Kidney epithelial cell (primary cell): ENCODE measurements at places on chromosomes 2 and 18.
A peak's percentile ranks its signal among the peaks of the same experiment; 100 is the strongest.

DNA sequence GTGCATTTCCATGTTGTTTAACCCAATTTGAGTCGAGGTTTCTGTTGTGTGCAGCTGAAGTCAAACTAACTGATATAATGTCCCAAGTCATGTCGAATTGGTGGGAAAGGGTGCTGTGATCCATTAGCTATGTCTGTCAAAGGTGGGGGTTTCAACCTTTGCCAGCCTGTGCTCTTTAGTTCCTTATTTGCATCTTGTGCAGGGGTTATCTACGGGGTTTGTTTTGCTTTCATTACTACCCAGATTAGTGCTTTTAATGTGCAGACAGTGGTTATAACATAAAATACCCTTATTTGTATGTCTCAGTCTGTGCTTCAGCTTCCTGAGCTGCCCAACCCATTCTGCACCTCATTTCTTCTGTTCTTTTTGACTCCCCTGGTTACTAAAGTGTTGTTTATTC lies 271.9 kb upstream of the CXCR4 start:
- DNase-seq: no peak

DNA sequence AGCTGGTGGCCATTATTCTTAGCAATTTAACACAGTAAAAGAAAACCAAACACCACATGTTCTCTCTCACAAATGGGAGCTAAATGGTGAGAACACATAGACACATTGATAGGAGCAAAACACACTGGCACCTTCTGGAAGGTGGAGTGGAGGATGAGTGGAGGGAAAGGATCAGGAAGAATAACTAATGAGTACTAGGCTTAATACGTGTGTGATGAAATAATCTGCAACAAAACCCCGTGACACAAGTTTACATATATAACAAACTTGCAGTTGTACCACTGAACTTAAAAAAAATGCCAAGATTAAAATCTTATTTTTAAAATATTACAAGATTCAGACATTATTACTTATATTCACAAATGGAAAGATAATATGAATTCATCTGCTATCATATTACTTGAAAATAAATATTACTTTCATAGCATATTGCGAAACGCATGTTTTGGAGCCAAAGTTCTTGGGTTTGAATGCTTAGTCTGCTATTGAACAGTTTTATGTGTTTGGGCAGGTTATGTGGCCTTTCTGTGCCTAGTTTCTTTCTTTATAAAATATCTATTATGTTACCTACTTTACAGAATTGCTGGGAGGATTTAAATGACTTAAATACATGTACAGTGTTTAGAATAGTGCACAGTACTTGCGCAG lies 20.5 kb downstream of the ANKRD62 start:
- no peak for DNase-seq

DNA sequence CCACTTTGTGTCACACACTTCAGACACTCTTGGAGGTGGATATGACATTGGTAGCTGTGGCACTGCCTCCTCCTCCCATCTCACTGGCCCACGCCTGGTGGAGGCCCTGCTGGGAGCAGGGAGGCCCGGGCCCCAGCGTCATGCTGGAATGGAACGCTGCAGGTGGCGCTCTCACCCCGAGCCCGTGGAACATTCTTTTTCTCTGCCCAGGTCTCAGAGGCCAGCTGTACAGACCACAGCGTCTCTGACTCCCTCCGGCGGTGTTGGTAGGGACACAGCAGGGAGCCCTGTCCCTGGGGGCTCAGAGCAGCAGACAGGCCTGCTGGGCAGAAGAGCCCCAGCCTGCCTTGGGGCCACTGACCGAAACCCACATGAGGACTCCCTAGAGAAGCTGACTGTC lies 218.1 kb downstream of the TWIST2 start:
- no peak for DNase-seq

- DNase-seq: no peak
Measured at GRCh38 chr2:28624793-28625701, 126.6 kb upstream of the PPP1CB start.

DNA sequence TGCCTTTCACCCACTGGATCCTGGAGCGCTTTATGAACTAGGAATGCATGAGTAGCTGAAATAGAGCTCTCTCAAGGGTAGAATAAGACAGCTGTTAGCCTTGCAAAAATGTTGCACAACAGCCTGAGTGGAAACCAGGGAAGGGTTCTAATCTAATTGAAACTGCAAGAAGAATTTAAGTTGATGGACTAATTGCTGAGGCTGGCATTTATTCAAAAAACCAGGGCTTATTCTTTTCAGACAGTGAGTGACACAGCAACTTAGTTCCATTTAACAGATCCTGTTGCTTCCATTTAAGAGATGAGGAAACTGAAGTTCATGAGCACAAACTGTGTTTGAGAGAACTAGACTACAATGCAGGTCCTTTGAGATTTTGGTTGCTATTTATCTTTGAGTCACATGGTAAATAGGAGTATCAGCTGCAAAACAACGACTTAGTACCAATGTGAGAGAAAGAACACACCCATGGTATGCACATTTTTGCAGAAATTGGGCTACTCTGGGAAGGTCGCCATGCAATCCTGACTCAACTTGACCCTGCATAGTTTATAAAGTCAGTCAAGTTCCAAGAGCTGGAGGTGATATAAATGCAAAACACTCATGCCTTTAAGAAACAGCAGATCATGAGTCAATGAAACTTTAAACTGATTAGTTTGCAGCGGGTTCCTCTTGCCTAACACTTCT lies 76.4 kb upstream of the PARD3B start:
- peak; percentile 25 for DNase-seq

- DNase-seq: no peak
Measured at GRCh38 chr2:28420722-28421121, 28.1 kb downstream of the FOSL2 start.

- DNase-seq: no peak
Measured at GRCh38 chr18:76486574-76486973, 8.5 kb downstream of the ZNF516 start.

DNA sequence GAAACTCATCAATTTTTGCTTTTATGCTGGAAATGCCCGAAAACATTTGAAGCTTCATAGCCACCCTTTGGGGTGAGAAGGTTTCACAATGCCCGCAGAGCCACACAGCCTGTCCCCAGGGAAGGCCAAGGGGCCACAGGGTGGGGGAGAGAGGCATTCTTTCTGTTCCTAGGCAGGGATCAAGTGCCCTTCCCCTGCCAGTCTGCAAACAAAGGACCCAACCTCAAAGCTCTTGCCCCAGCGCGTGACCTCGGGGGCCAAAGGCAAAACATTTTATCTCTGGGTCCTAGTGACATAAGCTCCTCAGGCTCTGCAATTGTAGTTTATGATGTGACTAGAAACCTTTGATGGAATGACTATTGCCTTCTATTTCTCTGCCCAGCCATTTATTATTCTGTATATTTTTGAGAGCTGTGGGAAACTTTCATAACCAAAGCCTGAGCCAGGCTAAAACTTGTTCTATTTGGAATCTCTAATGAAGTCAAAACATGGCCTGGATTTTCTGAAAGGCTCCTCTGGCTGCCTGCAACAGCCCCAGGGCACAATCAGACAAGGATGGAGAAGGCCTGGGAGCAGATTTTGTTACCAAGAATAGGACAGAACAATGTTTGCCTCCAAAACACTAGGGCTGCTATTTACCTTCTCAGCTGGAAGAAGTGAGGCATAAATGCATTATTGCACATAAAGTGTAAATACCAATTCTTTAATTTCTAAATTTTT lies 137.2 kb upstream of the KCTD1 start:
- DNase-seq: no peak

DNA sequence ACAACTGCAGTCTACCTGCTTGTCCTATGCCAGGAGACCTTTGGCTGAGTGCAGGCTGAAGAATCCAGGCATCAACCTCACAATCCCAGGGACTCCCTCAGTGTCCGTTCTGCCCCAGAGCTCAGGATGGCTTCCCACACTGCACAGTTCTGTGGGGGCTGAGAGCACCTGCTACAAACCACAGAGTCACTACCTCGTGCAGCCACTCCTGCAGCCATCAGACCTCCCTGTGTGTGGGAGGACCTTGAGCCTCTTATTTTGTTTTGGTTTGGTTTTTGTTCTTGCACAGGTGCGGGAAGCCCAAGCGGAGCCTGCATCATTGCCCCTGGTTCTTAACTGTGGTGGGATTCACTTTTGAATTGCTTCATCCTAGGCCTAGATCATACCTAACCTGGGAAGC lies 31.0 kb downstream of the NAT8 start:
- no peak for DNase-seq

- DNase-seq: no peak
Measured at GRCh38 chr2:118642501-118642900, 204.9 kb downstream of the EN1 start.

- DNase-seq: no peak
Measured at GRCh38 chr2:206305523-206306245, 31.2 kb downstream of the ZDBF2 start.

DNA sequence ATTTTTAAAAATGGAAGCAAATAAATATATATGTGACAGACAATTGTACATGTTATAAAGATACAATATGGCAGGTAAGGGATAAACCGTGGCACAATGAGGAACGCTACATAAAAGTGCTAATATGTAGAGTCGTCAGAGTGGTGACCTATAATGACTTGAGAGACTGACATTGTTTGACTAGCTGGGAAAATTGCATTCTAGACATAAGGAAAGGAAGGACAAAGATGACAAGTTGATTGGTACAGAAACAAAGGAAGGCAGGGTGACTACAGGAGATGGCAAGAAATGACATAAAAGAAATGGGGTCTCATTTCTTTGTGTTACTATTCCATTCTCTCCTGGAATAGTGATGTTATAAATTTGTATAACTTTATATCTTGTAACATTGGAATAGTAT lies 420.4 kb downstream of the DSC3 start:
- no peak for DNase-seq

GRCh38 chr2:165582409-165582808 lies 112.9 kb downstream of the CSRNP3 start:
- no peak for DNase-seq

GRCh38 chr2:128311755-128312341 lies 6.8 kb downstream of the HS6ST1 start:
- no peak for DNase-seq

DNA sequence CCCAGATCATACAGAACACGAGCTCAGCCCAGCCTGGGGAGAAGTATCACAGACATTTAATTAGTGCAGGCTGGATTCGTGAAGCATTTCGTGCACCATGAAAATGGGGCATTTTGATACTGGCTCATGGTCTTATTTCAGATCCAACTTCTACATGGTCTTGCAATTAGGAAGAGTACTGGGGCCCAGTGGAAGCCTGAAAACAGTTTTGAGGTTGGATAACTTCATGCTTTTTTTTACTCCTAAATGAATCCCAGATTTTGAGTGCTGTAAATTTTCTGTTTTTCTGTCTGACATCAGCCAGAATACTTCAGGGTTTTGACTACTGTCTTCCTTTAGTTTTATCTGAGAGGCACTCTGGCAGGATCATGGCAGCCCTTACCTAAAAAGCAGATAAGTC lies 160.1 kb downstream of the GFPT1 start:
- DNase-seq: no peak

- DNase-seq: no peak
Measured at GRCh38 chr2:55175254-55176093, 56.6 kb downstream of the CLHC1 start.

- DNase-seq: no peak
Measured at GRCh38 chr2:121004359-121004758, 268.7 kb downstream of the GLI2 start.

- DNase-seq: no peak
Measured at GRCh38 chr18:63097178-63097577, 222.4 kb downstream of the BCL2 start.
